ENCODE measurements at places on chromosomes 2 and 18.

- DNase-seq, result no peak
Measured at GRCh38 chr2:217766356-217766755, 236.4 kb downstream of the TNS1 start.

DNA sequence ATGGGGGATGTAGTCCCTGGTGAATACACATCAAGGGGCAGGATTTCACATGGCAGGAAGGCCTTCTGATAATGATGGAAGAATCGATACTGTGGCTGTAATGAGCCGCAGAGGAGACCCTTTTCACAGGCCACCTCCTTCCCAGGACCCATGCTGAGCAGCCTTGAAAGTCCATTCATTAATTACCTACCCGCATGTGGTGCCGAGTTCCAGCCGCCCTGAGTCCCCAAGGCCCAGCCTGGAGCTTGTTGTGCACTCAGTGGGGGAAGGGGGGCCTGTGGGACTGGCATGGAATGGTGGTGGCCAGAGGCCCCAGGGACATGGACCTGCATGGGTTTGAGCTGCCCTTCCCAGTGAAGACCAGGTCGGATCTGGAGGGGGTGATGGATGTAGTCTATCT lies 25.5 kb downstream of the ASB18 start:
- DNase-seq, result no peak

DNA sequence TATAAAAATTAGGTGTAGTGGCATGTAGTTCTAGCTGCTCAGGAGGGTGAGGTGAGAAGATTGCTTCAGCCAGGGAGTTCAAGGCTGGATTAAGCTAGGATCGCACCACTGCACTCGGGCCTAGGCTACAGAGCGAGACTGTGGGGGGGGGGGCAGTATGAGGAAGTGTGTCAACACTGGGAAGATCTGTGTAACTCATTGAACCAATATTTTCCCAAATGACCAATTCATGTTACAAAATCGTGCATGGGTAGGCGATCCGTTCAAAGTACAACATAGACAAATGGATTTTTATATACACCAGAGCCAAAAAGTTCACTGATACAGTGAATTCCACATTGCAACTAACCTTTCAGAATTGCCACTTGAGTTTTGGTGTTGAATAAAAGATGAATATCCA lies 8.1 kb downstream of the SMAD4 start:
- no peak for DNase-seq

GRCh38 chr2:39718483-39718882 lies 52.8 kb downstream of the TMEM178A start:
- no peak for DNase-seq

- DNase-seq, result no peak
Measured at GRCh38 chr2:217218269-217219163, 358.7 kb upstream of the TNP1 start.

GRCh38 chr2:109386004-109386695 lies 227.6 kb downstream of the SEPTIN10 start:
- no peak for DNase-seq

DNA sequence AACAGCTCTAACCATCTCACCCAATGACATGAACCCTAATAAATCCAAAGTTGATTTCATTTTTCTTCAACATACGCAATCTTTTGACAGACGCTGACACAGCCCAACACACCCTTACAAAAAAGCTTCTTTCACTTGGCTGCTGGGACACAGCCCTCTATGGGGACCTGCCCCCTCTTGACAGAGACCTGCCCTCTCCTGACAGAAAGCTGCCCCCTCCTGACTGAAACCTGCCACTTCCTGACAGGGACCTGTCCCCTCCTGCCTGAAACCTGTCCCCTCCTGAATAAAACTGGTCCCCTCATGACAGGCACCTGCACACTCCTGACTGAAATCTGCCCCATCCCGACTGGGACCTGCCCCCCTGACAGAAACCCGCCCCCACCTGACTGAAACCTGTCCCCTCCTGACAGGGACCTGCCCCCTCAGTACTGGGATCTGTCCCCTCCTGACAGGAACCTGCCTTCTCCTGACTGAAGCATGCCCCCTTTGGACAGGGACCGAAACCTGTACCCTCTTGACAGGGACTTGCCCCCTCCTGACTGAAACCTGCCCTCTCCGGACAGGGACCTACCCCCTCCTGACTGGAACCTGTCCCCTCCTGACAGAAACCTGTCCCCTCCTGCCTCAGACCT lies 87.9 kb downstream of the PXDN start:
- DNase-seq, result no peak

- no peak for DNase-seq
Measured at GRCh38 chr18:22377769-22378168, 39.9 kb downstream of the CTAGE1 start.

GRCh38 chr2:219466816-219467735 lies 31.6 kb upstream of the GMPPA start:
- no peak for DNase-seq

GRCh38 chr2:10331702-10332401 lies 29.1 kb downstream of the HPCAL1 start:
- DNase-seq, result peak; percentile 17

GRCh38 chr18:50460716-50461115 lies 85.9 kb downstream of the SKA1 start:
- no peak for DNase-seq

DNA sequence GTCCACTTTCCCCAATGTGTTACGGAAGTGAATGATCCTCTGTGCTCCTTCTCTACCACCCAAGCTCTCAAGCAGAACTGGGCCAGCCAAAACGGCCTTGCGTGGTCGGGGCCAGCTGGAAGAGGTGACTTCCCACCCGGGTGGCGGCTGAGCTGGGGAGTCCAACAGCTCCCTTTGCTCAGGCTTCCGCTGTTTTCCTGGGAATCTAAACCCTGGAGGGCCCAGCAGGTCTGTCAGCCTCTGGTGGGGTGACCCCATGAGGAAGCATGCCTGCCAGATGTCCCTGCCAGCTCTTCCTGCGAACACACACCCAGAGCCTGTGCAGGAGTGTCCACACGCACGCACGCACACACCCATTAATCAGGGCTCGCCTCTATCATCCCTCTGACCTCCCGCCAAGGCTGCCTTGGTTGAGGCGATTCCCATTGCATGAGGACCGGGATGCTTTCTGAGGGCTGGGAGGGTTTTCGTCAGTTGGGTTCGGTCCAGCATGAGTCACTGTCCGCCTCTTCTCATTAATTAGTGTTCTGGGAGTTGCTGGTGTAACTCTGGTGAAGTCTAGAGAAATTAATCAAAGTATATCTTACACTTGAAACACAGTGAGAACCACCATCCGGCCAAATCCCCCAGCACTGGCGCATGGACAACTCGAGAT lies 90.6 kb downstream of the TWIST2 start:
- DNase-seq, result no peak

- no peak for DNase-seq
Measured at GRCh38 chr2:7612969-7613368, 695.8 kb downstream of the RNF144A start.

- DNase-seq, result peak; percentile 58
Measured at GRCh38 chr2:97718051-97718882, 4.9 kb downstream of the ZAP70 start.

- DNase-seq, result no peak
Measured at GRCh38 chr2:231355508-231356465, 39.7 kb upstream of the B3GNT7 start.

DNA sequence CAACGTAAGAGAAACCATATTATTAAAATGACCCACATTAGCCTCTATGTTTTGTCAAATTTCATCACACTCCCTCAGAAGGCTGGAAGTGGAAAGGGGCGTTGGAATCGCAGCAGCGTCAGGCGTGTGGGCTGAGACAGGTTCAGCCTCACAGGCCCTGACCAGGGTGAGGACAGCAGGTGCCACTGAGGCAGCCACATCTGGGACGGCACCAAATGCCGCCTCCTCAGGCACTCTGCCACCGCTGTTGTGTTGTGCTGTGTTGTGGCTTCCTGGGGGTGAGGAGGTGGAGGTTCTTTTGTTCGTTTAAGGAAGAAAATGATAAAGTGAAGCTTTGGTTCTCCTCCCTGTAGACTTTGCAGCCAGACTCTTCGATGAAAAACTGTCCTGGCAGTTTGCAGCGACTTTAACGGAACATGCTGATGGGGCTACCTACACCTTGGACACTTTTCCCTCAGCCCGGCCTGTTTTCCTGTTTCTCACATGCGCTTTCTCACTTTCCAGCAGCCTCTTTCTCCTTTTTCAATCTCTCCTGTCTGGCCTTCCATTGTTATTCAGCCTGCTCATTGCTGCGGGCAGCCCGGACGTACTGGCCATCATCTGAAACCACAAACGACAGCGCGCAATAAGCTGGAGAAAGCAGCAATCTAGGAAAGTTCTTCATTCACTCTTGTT lies 44.9 kb upstream of the SALL3 start:
- DNase-seq, result no peak

- no peak for DNase-seq
Measured at GRCh38 chr2:50987616-50988313, 44.2 kb downstream of the NRXN1 start.

GRCh38 chr2:11332596-11332995 lies 11.8 kb downstream of the ROCK2 start:
- no peak for DNase-seq

GRCh38 chr18:30376515-30376914 lies 666.0 kb downstream of the DSC3 start:
- no peak for DNase-seq
